ENCODE measurements at places on chromosomes 4 and X.

DNA sequence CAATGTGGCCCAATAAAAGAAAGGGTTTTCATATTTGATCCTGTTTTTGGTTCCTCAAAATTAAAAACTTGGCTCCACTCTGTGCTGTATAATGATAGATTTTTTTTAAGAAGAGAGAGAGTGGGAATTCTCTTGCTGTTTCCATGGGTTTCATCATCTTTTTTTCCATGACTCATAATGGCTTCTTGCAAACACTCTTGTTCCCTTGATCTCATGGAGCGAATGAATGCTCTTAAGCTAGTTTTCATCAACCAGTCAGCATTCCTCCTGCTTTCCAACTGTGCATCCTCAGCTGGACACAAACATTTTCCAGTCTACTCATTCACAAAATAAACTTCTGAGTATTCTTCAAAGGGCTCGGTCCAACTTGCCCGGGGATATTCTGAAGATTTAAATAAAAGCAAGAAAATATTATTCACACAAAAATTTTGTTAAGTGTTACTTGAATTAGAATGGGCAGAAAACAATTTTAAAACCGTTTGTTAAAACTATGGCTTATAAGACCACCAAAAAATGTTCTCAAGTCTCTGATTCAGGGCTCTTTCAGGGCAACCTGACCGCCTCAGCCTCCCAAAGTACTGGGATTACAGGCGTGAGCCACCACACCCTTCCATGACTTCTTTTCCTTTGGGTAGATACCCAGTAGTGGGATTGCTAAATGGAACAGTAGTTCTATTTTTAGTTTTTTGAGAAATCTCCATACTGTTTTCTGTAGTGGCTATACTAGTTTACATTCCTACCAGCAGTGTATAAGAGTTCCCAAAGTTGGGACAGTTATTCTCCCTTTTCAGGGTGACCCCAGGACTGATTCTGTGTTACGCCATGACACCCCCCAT lies 64.7 kb downstream of the TMEM156 start:
- DNase-seq: no peak

DNA sequence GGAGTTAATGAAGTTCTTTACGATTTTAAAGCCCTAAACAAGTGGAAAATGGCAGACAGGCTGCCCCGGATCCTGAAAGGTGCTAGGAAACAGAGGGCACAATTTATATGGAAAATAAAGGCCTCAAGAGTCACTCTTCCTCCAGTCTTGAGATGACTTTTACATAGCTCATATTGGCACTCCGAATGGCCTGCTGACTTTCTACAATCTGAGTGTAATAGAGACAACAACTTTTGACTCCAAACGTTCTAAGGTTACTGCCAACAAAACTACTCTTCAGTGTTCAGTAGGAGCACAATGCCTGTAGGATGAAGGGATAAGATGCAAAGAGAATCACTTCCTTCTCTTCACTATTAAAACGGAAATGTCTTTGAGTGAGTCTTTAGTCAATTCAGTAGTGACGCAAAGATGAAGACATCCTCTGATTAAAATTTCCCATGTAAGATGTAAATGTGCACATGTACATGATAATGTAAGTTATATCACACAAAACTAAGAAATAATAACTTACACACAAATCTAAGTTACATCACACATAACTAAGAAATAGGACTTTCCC lies 40.5 kb downstream of the VEGFC start:
- no peak for DNase-seq

DNA sequence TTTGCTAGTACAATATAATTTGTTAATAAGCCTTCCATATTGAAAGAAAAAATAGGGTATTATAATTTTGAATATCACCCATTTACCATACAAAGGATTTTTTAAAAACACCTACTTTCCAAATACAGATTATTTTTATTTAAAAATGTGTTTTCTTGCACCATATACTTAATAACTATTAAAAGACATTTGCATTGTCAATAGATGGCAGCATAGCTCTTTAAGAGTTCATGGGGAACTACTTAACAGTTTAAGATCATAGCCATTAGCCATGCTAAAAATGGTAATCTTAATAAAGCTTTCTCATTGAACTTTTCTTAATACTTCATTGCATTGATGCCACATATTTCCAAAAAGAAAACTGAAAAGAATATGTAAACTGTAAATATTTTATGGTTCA lies 1995.9 kb downstream of the C4orf33 start:
- no peak for DNase-seq

GRCh38 chr4:113761620-113762185 lies at the start of gene CAMK2D:
CAMK2D (minus strand) TSS chr4:113761738; CDS start chr4:113761068, 670 bp downstream.
- DNase-seq: peak; percentile 84

DNA sequence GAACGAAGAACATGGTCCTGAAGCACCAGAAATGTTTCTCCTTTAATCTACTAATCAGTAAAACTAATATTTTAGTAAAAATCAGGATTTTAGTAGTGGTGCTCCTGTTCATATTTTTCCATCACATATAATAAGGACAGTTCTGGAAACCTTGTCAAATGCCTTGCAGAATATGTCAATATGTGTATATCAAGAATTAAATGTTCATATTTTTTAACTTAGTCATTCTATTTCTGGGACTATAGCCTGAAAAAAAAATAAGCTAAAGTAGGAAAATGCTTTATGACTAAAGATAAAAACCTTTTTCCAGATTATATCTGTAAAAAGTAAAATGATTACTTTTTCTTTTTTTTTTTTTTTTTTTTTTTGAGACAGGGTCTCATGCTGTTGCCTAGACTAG lies 65.1 kb downstream of the MAB21L2 start:
- no peak for DNase-seq
